ENCODE measurements at places on chromosomes 5 and 9.

DNA sequence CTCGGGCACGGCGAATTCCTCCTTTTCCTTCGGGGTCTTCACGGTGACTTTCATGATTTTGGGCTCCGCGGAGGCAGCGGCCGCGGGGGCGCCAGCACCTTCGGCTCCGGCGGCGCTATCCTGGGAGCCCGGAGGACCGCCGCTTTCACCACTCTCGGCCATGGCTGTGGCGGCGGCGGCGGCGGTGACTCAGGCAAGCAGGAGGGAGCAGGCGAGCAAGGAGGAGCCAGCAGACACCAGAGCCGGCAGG, 315 bp downstream of the UBQLN1 start:
- peak; percentile 37 for DNase-seq

DNA sequence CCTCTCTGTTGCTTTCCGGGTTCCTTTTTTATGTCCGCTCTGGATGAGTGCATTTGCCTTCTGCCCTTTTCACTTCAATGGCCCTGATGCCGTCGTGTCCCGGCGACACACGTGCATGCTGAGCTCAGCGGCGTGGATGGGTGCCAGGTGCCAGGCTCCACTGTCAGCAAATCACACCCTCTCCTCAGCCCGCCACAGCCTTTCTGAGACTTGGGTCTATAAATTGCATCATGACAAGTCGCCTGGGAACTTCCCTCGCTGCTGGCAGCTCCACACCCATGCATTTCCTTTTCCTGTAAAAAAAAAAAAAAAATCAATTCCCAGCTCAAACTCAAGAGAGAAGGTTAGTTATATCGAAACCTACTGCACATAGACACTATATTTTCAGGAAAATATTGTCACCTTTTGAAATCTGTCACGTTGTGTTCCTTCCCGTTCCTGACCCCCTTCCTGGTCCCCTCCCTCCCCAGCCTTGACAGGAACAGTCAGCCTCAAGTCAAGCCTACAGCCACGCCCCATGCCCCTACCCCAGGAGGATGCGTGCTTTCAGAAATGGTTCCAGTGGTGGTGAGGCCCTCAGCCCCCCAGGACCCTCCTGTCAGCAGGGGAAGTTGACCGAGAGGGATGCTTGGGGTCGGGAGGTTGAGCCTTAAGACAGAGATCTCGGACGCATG, 110.3 kb upstream of the PTCH1 start:
- DNase-seq: peak; percentile 21

DNA sequence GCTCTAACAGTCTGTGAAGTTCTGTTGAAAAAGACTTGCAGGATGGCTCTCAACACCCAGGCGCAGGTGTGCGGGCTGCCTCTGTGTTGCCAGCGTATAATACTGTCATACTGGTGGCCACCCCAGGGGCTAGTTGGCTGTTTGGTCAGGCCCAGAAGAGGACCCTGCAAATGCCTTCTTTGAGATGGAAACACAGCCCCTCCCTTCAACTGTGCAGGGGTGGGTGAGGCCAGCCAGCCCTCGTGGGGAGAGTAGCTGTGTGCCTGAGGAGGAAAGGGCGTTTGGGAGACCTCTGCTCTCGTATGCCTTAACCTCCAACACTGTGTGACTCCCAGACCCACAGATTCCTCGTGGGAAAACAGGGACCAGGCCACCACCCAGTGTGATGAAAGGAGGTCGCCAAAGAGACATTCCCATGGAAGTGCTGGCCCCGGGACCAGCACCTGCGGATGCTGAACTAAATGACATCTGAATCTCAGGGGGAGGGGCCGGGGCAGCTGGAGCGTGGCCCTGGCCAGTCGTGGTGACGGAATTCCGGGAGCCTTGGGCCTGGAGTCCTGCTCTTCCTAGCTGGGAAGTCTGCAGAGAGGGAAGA, 11.3 kb upstream of the SCGB3A1 start:
- no peak for DNase-seq

DNA sequence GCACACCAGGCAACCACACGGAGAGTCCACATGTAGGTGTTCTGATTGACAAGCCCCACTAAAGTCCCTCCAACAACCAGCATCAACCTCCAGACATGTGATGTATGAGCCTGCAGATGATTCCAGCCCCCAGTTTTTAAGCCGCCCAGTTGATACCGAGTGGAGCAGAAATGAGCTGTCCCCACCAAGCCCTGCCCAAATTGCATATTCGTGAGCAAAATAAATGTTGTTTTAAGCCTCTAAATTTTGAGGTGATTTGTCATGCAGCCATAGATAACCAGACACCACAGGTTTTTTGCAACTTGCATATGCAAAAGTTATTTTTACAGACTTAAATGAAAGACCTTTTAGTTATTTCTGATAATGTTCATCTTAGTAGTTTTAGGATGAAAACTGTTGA, 187.7 kb downstream of the PIK3R1 start:
- no peak for DNase-seq

DNA sequence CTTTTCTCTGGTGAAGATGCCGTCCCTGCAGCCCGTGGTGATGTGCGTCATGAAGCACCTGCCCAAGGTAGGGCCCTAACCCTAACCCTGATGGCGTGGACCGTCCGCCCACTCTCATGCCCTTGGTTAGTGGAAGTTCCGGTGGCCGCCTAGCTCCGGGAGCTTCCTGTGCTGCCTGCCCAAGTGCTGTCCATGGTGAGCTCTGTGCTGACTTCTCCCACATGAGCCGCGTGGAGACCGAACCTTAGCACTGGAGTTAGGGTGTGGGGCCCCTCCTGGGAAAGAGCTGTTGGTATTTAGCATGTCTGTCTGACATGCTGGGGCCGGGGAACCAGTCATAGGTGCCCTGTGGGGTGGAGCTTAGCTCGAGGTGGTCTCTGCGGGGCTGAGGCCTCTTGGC, 1.2 kb downstream of the NELFB start:
- no peak for DNase-seq

- no peak for DNase-seq
Observed at GRCh38 chr5:153767221-153768188, 271.2 kb downstream of the FAM114A2 start.

GRCh38 chr5:66122379-66123034, 21.6 kb upstream of the SREK1 start:
- DNase-seq: no peak

GRCh38 chr9:36950389-36950788, 83.7 kb downstream of the PAX5 start:
- no peak for DNase-seq

DNA sequence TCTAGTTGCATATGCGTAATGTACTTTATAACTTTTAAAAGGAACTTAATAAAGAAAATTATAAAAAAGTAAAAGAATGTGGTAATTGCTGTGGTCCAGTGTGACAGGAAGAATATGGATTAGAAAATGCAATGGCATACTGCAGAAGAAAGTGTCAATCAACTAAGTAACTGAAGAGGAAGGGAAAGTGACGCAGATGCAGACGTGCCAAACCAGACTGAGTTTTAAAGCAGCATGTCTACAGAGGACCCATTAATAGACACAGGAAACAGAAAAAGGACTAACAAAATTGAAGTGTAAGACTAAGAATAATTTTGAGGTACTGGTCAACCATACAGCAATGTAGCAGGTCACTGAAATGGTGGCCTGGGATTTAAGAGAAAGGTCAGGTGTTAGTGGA, 73.3 kb downstream of the DPYSL3 start:
- no peak for DNase-seq

- no peak for DNase-seq
Observed at GRCh38 chr5:172377856-172378255, 76.5 kb downstream of the SH3PXD2B start.

- DNase-seq: no peak
Observed at GRCh38 chr5:127596501-127596900, 52.4 kb upstream of the CTXN3 start.

DNA sequence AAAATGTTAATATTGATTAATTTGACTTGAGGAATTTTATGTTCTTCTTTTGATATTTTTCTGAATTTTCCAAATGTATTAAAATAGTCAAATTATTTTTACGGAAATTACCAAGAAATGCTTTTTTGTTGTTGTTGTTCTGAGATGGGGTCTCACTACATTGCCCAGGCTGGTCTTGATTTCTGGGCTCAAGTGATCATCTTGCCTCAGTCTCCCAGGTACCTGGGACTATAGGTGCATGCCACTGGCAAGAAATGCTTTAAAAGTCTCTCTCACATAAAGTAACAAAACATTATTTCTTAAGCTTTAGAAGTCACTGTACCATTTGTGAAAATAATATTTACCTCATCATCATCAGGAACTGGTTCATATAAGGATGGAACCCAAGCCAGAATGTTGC, 43.0 kb upstream of the ELOVL7 start:
- no peak for DNase-seq

GRCh38 chr9:109031241-109031640, 17.9 kb upstream of the CTNNAL1 start:
- no peak for DNase-seq

DNA sequence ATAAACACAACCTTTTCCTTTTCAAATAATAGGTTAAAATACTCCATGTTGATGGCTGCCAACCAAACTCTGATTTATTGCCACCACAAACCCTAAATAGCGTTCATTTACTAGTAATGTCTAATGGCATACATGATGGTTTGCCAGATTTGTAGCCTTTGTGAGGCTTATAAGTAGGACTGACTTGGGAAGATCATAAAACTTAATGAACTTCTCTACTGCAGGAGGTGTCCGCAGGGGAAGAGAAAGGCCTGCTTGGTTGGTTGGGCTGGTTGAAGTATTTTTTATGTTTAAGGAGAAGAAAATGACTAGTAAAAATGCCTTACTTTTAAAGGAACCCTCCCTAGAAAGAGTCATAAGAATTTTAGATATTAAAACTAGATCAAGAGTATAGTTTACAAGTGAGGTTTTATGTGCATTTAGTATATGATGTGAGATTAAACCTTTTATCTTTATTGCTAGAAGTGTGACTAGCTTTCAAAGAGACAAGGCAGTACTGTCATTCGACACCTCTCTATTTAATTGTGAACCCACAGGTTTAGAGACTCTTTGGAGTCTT, 5.0 kb downstream of the PBX3 start:
- no peak for DNase-seq

DNA sequence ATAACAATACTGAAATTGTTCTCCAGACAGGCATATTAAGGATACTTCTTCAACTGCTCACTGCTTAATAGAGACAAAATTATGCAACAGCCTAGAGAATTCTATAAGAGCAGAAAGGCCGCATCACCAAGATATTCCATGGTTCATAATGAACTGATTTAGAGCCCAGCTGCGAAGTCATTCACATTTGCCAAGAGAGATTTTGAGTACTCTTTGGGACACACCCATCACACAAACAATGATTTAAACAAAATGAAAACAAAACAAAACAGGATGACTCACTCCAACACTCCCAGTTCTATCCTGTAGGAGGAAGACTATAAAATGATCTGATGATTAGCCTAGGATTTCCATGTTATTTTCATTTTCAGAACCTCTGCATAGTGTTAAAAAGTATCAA, 145.7 kb upstream of the GNA14 start:
- DNase-seq: no peak

DNA sequence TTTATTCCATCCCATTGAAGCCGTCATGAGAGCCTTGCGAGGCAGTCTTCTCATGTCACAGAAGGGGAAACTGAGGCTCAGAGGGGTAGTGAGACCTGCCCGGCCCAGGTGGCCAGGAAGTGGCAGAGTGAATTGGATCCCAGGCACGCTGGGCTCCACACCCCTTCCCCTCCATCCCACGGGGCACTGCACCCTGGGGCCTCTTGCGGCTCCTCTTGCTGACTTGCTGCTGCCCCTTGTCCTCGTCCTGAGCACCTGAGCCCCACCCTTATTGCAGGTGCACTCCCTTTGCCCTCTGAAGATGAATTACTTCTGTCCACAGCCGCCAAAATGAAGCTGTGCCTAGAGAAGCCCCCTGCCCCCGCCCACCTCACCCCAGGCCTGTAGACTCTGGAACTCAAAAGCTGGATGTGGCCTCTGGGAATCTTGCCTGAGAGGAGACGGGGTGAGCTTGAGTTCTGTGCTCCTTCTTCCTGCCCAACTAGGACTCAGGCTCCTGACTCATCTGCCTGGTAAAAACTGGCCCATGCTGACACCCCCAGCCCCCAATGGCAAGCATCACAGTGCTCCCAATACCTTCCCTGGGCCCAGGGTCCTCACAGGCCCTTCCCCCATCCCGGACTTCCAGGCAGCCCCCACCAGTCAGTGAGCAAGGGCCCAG, 6.4 kb downstream of the NEURL1B start:
- no peak for DNase-seq

All from stimulated activated CD8-positive, alpha-beta memory T cell treated with anti-CD3 and anti-CD28 coated beads, Interleukin-4, amount 100 ng/mL, for 4 hours (primary cell).